Stimulated activated CD4-positive, alpha-beta T cell treated with anti-CD3 and anti-CD28 coated beads, TNF-alpha, amount 100 ng/mL, for 24 hours (primary cell): ENCODE measurements at places on chromosomes 6 and 20.

- DNase-seq, result no peak
These were observed at the start of gene ELOVL2 for GRCh38 chr6:11043961-11044711. Gene ELOVL2, minus strand, starts transcription at chr6:11044305. Its CDS starts 75 bp downstream, at chr6:11044230.

DNA sequence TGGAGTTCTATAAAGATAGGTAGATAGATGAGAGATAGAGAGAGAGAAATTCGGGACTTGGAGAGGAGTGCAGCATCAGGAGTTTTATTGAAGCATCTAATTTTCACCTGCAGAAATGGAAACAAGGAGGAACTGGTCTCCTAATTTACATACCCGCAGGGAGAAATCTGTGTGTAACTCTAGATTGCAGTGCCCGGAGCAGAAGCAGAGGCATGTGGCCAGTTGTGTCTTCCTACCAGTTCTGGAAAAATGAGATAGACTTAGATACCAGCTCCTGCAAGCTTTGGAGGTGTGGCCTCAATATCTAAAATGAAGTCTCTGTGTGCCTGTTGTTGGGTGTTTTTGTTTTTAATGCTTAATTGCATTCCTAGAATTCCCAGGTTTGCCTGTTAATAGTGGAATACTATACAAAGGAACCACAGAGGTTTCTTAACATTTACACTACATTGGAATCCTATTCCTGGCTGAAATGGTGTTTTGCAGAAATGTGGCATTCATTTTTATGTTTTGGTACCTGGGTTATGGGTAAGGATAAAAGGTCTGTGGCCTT, 57.4 kb downstream of the DTD1 start:
- no peak for DNase-seq

DNA sequence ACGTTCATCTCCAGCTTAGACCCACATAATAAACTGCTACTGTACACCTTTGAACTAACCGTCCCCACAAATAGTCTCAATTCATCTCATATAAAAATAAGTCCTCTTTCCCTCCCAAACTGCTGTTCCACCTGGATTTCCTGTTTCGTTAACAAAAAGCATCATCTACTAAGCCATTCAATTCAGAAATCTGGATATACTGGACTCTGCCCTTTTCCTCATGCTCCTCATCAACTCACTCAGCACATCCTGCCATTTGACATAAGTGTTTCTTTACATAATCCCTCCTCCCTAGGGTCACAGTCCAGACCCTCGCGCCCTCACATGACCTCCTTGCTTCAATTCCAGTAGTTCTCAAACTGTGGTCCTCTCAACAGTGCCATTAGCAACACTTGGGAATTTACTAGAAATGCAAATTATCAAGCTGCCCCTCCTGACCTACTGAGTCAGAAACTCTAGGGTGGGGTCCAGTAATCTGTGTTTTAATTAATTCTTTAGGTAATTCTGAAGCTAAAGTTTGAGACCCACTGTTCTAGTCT, 4.5 kb downstream of the MKKS start:
- DNase-seq, result no peak

- DNase-seq, result no peak
These were observed 148.5 kb downstream of the FOXC1 start for GRCh38 chr6:1758076-1758679.

DNA sequence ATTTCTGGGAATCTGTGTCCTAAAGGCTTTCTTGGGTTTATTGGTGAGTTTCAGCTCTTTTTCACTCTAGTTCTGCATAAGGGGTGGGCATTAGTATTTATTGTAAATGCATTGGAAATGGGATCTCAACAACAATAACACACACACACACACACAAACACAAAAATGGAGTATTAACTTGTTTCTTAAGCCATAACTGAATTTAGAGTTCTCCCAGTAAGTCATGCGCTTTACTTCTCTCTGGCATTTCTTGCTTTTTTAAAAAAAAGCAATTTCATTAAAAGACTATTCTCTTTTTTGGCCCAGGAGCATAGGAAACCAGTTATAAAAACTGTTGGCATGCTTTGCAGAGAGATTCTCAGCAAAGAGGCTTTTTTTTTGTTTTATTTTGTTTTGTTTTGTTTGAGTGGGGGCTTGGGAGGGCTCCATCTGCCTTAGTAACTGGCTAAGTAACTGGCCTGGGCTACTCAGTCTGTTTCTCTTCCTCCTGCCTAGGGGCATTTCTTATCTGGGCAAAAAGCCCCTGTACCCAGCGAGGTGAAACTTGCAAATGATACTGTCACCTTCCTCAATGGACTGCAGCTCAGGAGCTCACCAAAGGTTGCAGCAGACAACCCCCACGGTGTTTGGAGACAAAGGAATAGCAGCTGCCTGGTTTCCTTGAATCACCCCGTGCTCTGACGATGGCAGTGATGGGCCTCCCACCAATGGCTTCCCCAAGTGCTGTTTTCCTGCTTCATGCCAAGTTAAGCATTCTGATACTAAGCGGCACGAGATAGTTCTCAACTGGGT, 128.5 kb downstream of the BCAS1 start:
- no peak for DNase-seq

GRCh38 chr6:159267165-159267564, 98.0 kb downstream of the FNDC1 start:
- no peak for DNase-seq

- DNase-seq, result no peak
These were observed 64.6 kb downstream of the RWDD2A start for GRCh38 chr6:83257791-83258190.

- no peak for DNase-seq
These were observed 123.2 kb downstream of the KHDRBS2 start for GRCh38 chr6:62162858-62163257.

- no peak for DNase-seq
These were observed 65.9 kb downstream of the DLL1 start for GRCh38 chr6:170224694-170225660.

DNA sequence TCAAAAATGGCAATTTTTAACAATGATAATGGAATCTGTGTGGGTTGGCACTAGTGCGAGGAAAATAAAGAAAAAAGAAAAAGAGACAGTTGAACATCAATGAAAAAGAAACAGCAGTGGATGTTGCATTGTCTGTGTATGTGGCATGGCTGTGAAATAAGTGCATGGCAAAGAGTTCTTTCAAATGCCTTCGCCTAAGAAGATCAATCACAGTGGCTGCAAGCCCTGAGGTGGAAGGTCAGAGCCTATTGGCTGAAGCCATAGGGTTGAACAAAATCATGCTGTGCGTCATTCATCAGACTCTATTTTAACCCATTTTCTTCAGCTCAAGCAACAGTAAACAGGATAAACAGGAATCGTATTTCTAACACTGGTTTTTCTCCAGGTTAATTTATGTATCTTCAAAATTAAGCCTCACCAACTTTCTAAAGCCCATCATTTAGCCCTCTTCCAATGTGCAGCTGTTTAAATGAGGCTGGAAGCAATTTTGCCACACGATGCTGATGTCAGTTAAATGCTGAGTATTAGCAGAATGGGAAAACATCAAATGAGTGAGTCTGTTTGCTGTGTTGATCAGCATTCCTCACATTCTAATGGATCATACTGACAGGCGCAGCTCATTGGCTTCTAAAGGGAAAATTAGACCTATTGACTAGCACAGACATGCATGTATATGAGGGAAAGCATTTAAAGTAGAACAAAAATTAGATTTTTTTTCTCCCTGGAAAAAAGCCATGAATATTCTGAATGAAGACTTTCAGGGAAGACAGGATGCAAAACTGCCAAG, 955.9 kb upstream of the EYS start:
- no peak for DNase-seq

DNA sequence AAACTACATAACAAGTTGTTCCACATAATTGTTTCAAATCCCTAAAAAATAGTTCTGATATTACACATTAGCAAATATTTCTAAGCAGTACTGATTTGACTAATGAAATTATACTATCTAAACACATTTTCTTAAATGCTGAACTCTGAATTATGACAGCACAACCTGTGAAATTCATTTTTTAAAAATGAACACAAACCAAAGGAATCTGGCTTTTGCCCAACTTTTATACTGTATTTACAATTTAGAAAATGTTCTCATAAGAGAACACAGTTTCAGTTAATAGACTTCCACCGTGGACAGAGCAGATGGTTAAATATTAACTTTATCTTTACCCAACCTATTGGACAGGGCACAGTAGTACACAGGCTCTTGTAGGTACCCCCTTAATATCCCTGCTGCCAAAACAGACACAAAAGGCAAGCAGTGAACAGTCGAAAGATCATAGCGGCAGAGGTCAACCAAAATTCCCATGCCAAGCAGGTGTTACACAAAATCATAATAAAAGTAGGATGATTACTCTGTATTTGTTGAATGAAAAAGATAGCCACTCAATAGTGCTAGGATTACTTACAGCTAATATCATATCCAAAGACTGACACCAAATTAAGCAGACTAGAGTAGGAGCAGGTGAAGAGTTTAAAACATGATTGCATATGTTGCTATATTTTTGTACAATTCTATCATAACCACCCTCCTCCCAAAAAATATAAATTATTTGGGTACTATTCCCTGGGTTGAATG, 122.5 kb downstream of the RNGTT start:
- no peak for DNase-seq

GRCh38 chr20:20399531-20400500, 31.9 kb downstream of the INSM1 start:
- no peak for DNase-seq

DNA sequence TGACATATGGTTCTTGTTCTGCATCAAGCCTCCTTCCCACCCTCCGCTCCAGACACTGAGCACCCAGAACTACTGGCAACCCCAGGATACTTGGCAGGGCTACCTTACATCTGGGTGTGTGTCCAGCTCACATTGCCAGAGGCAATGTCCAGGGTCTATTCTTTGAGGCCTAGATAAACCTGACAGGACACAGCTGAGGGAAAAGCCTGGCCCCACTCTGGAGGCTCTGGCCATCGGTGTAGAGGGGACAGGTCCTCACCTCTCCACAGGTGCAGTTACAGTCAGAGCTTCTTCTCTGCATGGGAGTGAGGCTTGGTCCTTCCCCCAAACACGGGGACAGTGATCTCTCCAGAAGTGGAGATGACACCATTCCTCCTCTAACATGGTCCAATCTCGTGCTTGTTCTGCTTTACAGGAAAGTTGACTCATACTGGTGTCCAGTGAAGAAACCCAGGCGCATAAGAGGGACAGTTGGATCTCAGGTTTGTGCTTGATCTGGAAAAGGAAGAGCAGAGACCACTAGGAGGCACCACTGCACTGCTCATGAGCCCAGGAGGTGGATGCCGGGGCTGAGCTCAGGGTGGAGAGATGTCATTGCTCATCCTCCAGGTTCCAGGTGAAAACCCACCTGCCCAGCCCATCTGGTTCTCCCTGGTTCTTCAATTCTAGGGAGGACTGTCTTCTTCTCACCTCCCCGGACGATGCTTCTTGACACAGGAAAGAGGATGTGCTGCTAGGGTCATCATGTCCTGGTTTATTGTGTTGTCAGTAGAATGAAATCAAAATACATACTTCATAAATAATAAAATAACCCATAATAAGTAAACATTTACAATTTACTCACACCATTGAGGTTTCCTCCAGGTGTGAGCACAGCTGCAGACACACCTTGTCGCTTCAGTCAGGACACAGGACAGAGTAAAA, 14.7 kb downstream of the HLA-F start:
- peak; percentile 56 for DNase-seq

DNA sequence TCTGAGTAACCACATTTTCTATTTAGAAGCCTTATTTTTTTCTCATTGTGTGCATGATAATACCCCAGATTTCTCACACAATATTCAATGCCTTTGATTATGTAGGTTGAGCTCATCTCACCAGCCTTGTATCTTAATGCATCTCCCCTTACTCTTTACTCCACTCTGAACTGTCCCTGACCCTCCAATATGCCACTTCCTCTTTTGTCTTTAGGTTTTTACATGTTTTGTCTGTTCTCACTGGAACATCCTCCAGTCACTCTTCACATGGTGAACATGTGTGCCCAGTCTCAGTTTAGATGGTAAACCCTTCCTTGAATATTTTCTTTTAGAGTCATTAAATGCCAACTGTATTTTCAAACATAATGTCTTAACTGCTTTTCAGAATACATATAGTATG, 392.9 kb upstream of the IMPG1 start:
- no peak for DNase-seq

DNA sequence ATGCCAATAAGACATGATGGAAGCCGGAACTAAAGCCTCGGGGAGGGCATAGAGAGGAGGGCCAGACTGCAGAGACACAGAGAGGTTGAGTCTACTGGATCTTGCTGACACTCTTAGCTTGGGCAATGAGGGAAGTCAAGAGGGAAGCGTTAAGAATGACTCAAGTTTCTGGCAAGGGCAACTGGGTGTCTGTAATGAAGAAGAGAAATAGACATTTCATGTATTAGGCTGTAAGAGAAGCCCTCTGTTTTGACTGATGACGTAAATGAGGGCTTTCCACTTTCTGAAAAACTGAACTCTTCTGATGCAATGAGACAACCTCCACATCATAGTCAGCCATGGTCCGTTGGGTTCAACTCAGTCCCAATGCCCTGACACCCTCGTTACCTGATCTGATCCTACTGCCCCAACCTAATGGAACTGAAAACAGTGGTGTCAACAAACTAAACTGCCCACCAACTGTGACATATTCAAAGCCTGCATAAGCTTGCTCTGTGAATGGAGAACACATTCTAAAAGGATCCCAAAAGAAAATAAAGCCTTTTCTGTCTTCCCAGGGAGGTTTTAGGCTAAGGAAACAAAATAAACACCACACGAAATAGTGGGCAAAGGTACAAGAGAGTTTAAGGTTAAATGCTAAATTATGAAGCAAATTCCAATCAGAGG, 45.8 kb upstream of the PNRC1 start:
- DNase-seq, result no peak

DNA sequence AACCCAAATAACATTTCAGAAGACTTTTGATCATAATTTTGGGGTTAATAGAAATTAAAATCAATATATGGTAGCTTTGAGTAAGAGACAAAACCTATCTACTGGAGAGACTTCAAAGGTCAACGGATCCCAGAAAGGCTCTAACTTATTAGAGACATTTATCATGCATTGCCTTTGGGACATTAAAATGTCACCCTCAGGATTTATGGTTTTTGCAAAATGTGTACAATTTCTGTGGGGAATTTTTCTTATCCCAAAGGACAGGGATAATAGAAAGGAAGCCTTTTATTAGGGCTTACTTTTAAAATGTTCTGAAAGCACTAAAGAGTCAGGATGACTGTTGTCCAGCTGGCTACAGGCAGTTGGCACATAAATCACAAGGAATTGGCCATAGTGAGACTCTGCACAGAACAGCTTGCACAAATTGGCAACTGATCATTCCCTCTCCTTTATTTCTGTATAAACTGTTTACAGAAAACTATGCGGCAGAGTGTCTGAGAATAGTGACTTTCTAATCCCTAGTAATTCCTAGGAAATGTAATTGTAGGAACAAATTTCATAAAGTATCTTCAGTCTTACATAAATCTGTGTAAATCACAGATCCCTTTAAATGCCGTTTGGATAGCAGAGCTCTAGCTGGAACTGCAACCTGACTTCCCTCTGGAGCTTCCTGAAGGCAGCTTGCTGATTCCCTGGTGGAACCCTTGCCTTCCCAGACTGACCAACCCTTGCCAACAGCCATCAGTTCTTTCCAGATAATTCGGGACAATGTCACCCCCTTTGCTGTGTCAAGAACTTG, 201.1 kb upstream of the PREP start:
- no peak for DNase-seq

- no peak for DNase-seq
These were observed 32.4 kb upstream of the TPBG start for GRCh38 chr6:82331031-82331773.
